ENCODE measurements at places on chromosomes 6 and 20.

GRCh38 chr20:50562262-50562701, 52.1 kb downstream of the PTPN1 start:
- DNase-seq: no peak

DNA sequence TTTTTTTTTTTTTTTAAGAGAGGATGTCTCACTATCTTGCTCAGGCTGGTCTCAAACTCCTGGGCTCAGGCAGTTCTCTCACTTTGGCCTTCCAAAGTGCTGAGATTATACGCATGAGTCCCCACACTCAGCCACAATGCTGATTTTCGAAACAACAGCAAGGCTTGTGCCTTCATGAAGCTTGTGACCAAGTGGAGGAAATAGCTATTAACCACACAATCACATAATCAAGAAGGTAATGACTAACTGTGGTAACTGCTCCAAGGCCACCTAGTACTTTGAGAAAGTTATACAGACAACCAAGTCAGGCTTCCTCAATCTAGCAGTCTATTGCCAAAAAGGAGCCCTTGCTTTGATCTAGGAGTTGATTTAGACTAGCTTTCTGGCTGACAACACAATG, 46.3 kb downstream of the SOD2 start:
- no peak for DNase-seq

GRCh38 chr20:37920270-37920669, 17.3 kb downstream of the VSTM2L start:
- no peak for DNase-seq

DNA sequence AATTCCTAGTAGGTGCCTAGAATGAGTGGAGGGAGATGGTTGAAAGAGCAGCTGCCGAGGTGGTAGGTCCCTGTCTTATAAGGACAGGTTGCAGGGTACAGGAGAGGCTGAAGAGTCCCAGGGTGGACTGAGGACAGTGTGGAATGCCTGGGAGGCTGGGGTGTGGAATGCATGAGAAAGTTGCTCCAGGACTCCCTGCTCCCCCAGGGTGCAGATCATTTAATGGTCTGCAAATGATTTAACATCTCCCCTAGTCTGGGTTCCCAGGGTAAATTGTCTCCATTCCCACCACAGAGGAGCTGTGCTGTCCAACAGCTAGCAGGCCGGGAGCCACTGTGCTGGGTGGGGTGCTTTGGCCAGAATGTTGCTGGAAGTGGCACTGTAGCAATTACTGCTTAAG, 76.0 kb downstream of the CD83 start:
- no peak for DNase-seq

GRCh38 chr6:83514866-83515466, 2.6 kb downstream of the PRSS35 start:
- no peak for DNase-seq

DNA sequence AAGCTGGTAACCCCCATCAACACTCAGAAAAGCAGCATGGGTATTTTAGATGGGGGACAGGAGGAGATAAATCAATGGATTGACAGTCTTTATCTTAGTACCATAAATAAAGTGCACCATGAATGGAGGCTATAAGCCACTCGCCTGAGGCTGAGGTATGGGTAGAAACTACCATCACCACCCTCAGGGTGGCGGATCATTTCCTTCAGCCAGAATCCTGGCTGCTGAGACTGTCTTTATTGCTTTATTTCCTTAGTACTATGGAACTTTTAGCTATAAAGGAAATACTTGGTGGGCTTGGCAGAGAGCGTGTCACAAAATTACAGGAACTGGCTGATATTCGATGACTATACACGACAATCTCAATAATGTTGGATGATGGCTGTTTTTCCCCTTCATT, 52.2 kb downstream of the STK38 start:
- DNase-seq: no peak

DNA sequence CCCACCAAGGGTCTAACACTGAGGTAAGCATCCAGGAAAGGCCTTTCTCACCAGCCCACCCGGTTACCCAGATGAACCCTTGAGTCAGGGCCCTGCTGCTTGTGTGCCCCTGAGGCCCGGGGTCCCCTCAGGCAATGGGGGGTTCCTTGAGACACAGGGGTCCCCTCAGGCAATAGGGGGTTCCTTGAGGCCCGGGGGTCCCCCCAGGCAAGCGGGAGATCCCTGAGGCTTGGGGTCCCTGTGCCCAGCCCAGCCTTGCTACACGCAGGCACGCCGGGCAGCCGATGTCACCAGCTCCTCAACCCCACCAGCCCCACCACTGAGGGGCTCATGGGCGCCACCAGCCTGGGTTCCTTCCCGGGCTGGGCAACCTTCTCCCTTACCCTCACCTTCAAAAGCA, 247.2 kb downstream of the TTLL2 start:
- DNase-seq: no peak

GRCh38 chr20:45320948-45321595, 13.0 kb upstream of the MATN4 start:
- no peak for DNase-seq

GRCh38 chr20:33578510-33578909, 83.6 kb upstream of the C20orf144 start:
- no peak for DNase-seq

- DNase-seq: no peak
Observed at GRCh38 chr20:6580486-6580885, 187.0 kb upstream of the BMP2 start.
